ENCODE measurements at places on chromosomes 6 and 20.

GRCh38 chr20:32964575-32964974 is 39.7 kb downstream of the SUN5 start:
- DNase-seq = no peak

DNA sequence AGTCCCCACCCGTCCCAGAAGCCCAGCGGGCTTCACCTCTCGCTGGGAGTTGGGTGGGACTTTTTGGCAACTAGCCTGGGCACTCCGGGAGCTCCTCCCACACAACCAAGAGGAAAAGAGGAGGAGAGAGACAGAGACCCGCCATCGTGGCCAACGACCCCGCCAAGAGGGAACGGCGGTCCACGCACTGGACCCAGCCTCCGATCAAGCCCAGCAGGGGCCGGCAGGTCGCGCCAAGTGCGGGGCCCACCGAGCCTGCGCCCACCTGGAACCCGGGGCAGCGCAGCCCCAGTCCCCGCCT is 3.0 kb upstream of the TMEM14C start:
- no peak for DNase-seq

DNA sequence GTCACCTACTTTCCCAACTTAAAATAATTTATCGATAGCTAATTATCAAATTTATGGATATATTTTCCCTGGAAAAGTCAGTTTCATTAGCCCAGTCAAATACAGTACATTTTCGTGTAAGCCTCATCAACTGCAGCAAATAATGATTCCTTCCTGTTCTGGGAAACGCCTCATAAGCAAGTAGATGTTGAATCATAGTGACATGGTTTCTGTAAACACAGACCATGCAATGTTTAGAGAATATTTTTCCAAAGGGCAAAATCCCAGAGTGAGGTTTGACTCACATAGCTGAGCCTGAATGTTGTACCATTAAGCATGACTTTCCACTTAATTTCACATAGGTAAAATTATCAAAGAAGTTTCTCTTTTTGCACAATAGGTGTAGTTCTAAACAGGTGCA is 16.7 kb upstream of the VNN1 start:
- no peak for DNase-seq

- DNase-seq = no peak
Observed at GRCh38 chr6:2037237-2037926, 208.0 kb downstream of the GMDS start.

DNA sequence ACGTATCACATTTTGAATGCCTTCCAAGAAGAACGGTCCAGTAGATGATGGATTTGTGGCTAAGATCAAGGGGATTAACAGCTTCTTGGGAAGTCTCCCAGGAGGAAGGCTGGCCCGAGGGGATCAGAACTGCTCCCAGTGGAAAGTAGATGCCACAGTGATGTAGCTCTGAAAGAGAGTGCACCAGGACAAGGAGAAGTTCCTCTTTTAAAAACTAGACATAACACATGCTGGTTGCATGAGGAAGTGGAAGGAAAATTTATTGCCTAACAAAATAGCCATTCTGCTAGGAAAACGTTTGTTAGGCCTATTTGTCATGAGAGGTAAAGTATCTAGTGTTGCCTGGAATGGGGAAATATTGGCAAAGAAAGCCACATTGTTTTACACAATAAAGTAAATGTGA is 87.8 kb downstream of the CDH26 start:
- DNase-seq = no peak

DNA sequence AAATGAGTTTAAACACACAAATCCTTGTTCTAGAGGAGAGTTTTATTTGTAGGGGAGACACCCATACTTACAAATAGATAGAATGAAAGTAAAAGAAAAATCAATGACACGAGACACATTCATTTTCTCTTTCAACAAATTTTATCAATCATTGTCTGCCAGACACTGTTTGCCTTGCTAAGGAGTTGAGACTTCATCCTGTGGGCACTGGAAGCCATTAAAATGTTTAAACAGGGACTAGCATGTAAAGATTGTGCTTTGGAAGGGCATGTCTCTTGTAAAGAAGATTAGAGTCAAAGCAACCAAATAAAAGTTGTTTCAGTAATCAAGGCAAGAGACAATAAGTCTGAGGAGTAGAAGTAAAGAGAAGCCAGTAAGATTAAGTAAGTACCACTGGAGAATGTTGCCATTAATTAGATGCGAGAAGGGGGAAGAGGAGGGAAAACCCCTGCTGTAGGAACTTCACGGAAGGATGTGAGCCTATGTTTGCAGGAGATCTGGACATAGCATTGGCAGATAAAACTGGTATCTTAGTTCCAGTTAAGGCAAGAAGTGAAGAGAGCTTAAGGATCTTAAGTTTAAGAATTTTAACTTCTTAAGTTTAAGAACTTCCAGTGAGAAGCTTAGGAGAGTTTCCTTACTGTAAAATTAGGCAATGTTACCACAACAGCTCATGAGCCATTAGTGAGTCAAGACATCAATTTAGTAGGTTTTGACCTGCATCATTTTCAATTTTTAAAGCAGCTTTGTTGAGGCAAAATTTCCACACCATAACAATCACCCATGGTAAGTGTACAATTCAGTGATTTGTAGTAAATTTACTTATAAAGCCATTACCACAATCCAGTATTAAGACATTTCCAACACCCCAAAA is 117.0 kb upstream of the UST start:
- DNase-seq = no peak

DNA sequence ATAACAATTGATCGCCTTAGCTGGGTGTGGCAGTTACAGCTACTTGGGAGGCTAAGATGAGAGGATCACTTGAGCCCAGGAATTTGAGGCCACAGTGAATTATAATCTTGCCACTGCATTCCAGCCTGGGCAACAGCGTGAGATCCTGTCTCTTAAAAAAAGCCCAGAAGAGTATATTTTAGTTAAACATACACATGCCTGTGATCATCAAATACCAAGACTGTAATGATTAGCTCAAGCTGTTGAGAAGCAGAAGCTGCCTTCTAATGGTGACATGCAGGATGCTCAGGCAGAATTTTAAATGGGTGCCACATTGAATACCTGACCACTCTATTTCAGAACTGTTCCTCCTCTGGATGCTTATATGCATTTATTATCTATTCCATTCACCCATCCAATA is 8.9 kb upstream of the TMEM14A start:
- no peak for DNase-seq

- DNase-seq = no peak
Observed at GRCh38 chr6:42514745-42515144, 49.1 kb upstream of the UBR2 start.

GRCh38 chr6:109396046-109396718 is 13.9 kb upstream of the CD164 start:
- DNase-seq = no peak

DNA sequence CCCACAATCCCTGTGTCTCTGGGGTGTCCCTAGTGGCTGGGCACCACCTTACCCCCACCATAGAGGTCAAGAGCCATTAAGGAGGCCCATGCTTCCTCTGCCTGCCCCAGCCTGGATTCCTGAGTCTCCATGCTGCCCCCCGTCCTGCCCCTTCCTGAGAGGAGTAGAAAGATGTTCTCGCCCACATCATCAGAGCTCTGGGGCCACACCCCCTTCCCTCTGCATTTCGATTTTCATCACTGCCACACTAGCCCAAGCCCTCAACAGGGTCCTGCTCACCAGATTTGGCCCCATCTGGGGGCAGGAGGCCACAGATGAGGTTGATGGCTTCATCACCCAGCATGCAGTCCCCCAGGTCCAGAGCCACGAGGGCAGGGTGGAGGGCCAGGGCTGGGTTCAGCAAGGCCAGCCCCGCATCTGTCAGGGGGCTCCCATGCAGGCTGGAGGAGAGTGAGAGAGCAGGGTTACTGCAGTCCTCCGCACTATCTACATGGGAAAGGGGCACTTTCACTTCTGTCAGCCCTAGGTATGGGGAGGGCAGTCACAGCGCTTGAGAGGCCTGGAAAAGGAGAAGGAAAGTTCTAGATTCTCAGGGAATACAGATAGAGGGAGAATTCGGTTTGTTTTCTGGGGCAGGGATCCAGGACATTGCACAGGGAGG is 1.5 kb downstream of the LRRC73 start:
- DNase-seq = no peak

GRCh38 chr6:89410231-89410761 is 1.8 kb downstream of the RRAGD start:
- DNase-seq = no peak

- no peak for DNase-seq
Observed at GRCh38 chr20:63750807-63751470, 11.4 kb downstream of the SLC2A4RG start.

DNA sequence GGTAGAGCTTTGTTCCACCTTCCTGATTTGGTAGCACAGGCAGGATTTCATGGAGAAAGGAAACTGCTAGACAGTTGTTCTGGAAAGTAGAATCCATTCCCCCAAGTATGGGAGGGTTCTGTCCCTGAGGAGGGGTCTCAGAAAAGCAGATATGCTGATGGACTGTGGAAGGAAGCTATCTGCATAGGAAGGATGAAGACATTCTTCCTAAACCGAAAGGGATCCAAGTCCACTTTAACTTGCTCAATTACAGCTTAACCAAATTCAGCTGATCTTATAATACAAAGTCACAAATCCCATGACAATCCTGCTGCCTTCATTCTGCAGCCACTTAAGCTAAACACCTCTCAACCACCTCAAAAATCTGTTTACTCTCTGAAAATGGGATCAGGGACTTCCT is 2.6 kb downstream of the MAN1A1 start:
- DNase-seq = no peak

- no peak for DNase-seq
Observed at GRCh38 chr20:40773376-40773775, 84.3 kb upstream of the MAFB start.

- DNase-seq = no peak
Observed at GRCh38 chr20:38304845-38305447, 990 bp downstream of the BPI start.
